Urinary bladder (tissue), 4 donors: ENCODE measurements at places on chromosomes 6 and 20. TPM values are rescaled to one million over a fixed set of nuclear protein-coding genes. Genes with fewer than 3 reads are reported as not detected.

- no peak for DNase-seq
Observed at GRCh38 chr6:156598855-156599180, 178.4 kb upstream of the ARID1B start.

GRCh38 chr6:12010635-12011275 is 1.4 kb upstream of the HIVEP1 start:
- DNase-seq: peak; percentile 69

GRCh38 chr6:92648364-92649086 is 770.8 kb downstream of the EPHA7 start:
- DNase-seq: no peak

- DNase-seq: no peak
Observed at GRCh38 chr6:43082806-43083655, 6.9 kb downstream of the PTK7 start.

GRCh38 chr6:69084746-69085335 is 449.8 kb downstream of the ADGRB3 start:
- DNase-seq: no peak

DNA sequence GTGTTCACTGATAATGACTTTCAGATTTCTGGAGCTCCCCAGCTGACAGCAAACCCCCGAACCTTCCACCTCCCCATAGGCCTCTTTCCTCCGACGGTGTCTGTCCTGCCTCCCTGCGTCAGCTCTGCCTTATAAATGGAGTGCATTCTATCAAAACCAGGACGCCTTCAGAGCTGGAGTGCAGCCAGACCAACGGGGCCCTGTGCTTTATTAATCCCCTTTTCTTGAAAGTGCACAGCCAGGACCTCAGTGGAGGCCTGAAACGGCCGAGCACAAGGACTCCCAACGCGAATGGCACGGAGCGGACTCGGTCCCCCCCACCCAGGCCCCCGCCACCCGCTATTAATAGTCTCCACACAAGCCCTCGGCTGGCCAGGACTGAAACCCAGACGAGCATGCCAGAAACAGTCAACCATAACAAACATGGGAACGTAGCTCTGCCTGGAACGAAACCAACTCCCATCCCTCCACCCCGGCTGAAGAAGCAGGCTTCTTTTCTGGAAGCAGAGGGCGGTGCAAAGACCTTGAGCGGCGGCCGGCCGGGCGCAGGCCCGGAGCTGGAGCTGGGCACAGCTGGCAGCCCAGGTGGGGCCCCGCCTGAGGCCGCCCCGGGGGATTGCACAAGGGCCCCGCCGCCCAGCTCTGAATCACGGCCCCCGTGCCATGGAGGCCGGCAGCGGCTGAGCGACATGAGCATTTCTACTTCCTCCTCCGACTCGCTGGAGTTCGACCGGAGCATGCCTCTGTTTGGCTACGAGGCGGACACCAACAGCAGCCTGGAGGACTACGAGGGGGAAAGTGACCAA is 42.3 kb upstream of the NAA20 start:
- DNase-seq: no peak

The SCUBE3 gene
- polyA plus RNA-seq: 8.4 TPM

The NECAB3 gene
- 33.4 TPM for polyA plus RNA-seq

GRCh38 chr6:111734068-111735061 is 128.7 kb upstream of the TRAF3IP2 start:
- DNase-seq: no peak

DNA sequence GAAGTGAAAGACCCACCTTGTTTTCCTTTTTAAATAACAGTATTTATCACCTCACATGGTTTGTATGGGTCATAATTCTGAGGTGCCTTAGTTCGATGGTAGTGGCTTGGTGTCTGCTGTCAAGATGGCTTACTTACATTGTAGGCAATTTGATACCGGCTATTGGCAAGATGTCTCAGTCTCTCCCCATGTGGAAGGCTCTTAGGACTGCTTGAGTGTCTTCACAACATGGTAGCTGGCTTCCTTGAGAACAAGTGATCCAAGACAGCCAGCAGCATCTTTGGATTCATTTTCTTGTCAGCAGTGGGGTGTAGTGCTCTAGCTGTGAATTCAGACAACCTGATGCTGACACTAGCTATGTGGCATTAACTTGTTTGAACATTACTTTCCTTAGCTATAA is 70.1 kb downstream of the CBFA2T2 start:
- no peak for DNase-seq

GRCh38 chr6:104326173-104327001 is 533.3 kb downstream of the HACE1 start:
- DNase-seq: no peak

DNA sequence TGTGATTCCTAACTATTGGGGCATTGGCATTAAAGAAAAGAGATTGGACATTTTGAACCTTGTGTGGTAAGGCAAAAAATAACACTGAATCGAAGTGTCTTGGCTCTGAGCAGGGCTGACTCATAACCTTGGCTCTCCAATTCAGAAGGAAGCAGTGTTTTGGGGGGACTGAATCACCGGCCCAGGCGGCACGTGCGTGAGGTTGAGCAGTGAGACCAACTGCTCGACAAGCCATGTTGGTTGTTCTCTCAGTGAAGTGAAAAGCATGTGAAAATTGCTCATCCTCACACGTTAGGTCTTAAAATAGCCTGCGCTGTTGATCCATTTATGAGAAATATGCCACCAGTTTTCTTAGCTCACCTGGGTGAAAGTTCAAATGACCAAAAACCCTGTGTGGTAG is 137.8 kb upstream of the SPACA1 start:
- no peak for DNase-seq

- no peak for DNase-seq
Observed at GRCh38 chr6:3286641-3287171, 28.0 kb downstream of the PSMG4 start.

The SYTL3 gene
- polyA plus RNA-seq: 6.3 TPM

DNA sequence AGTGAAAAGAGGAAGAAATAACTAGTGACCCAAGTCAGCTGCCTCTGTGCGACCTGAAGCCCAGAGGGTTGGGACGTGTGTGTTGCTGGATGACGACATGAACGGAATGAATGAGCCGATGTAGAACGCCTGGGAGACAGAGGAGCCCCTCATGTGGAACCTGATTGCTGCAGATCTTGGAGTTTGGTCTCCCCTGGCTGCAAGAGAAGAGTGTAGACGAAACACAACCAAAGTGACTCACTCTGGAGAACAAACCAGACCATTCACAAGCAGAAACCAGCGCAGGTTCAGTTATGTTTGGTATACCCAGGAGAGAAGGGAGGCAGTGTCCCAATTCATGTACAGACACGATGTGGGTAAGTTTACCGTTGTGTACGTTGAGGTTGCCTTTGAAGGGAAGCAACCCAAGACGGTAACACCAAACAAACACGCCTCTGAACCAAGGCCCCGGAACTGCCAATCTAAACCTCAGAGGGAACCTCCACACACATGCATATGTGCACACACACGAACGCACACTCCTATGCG is 265.9 kb downstream of the BMP7 start:
- no peak for DNase-seq

- DNase-seq: no peak
Observed at GRCh38 chr20:2236256-2236655, 59.5 kb upstream of the TGM3 start.

DNA sequence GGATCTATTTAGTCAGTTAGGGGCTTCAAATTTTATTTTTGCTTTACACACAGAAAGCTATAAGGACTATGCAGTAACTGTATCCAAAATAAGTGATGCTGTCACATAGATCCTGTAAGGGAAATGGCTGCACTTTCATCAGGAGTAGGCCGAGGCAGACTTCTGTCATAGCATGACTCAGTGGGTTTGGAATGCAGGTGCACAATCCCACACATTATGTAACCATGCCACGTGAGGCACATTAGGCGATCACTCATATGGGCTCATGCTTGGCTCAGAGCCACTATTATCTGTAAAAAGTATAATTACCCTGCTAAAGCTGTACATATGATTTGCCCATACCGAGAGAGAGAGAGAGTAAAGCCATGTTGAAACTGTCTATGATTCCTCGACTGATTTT is 1189.4 kb upstream of the EYS start:
- no peak for DNase-seq

GRCh38 chr20:55646851-55647250 is 358.5 kb downstream of the CBLN4 start:
- DNase-seq: no peak

The PAQR8 gene
- polyA plus RNA-seq: 12.1 TPM

DNA sequence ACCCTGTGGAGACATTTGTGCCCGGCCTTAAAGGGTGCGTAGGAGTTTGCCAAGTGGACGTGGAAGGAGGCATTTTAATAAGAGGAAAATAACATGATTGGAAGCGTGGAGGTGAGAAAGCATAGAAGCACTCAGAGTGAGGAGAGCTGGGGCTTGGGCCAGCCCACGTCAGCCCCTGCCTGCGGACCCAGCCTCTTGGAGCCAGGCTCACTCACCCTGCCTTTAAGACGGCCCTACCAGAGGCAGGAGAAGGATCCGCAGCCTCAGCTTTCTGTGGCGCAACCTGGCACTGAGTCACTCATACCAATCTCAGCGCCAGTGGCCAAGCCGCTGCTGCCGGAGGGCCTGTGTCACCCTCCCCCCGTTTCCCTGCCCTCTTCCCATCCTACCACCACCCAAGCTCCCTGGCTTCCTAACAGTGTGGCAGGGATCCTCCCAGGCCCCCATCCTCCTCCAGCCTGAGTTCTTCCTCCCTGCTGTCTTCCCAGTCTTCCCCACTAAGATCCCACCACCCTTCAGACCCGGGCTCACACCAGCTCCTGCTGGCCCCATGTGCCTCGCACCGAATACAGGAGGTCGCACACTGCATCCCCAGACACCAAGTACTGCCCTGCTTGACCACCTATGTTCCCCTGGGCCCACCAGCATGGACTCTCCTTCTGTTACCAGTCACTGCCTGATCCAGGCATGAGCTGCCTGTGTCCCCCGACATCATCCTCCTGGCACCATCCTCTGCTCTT is 285.2 kb downstream of the UST start:
- no peak for DNase-seq

DNA sequence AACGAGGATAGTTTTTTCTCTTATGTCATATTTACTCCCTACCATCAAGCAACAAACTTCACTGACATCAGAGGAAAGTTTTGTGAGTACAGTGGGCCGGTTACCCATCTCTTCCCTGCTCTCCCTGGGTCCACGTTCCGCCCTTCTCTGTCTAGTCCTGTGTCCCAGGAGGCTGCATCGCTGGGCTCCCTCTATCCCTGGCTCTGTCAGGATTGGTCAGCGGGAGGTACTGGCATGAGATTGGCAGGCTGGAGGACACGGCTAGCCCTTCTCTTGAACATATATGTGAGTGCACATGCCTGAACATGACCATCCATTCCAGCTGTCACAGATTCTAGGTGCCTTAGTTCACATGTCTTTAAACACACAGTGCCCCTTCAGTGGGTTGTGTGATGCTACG is 30.3 kb upstream of the TMEM181 start:
- no peak for DNase-seq

DNA sequence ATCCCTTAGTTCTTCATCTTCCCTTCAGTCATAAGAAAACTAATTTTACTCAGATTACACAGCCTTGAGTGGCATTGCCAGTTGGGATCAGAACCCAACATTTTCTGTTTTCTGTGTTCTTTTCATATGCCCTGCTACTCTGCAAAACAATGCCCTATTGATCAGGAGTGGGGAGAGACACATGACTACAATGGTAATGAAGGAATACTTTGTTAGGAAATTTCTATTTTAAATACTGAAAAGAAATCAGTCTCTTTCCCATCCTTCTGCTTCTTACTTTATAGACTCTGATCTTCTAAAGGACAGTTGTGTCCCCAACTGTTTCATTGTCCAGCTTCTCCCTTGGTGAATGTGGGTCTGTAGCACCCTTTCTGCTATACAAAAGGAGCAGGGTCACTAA is 5.5 kb upstream of the PKIB start:
- no peak for DNase-seq

DNA sequence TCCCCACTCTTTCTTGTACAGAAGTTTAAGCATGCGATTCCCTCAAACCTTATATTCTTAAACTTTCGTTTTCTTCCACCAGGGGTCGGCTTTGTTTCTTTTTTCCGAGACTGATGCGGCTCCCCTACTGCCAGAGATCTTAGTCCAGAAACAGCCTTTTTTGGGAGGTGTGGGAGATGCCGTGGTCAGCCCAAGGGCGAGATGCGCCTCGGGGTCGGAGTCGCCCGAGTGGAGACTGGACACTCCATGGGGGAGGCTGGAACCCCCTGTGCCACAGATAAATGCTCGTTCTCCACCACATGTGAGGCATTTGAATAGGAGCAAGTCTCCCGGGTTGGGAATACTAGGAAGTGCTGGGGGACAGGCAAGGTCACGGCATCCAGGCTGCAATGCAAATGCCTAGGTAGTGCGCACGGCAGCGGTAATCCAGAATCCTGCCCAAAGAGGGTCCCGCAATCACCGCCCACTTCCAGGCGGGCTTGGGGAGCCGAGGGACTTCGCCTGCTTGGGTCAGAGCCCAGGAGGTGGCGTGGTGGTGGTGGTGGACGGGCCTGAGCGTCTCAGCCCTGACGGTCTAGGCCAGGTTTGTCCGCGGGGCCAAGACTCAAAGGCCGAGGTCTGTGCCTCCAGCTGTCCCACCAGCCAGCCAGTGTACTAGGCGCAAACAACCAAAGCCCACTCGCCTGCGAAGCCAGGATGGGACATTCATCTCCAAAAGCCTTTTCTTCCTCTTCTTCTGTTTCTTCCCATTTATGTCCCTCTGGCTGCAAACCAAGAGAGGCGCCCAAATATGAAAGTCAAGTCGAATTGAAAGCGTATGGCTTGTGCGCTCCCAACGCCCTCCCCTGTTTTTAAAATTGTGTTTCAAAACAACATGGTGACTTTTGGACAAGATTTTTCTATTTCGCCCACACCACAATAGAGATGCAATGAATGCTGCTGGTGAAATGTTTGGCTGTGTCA is 39.3 kb upstream of the OSTM1 start:
- no peak for DNase-seq
